ENCODE measurements at places on chromosomes 6 and 20.

DNA sequence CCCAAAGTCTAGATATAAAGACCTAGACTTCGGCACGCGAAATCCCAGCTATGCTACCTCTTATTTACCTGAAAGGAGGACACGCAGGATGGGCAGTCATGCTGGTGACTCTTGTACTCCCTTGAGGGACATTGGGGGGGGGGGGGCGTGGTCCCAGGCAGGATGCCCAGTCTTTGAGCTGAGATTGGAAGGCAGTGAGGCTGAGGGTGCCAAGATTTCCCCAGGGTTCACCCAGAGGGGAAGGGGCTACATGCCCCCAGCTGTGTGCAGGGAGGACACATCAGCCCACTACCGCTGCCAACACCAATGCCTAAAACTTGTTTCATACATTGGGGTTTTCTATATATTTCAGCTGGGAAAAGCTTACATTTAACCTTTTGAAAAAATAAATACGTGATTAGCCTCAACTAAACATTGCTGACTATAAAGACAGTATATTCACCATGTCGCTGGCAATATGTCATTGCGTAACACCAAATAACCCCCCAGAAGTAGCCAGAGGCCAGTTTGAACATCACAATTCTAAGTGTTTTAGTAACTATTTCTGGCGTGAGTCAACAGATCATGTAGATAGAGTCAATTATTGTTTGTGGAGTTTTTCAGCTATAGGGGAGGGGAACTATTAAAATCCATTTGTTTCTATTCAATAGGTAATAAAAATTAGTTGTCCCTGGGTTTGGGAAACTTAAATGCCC, 21.6 kb downstream of the MGME1 start:
- DNase-seq = no peak

DNA sequence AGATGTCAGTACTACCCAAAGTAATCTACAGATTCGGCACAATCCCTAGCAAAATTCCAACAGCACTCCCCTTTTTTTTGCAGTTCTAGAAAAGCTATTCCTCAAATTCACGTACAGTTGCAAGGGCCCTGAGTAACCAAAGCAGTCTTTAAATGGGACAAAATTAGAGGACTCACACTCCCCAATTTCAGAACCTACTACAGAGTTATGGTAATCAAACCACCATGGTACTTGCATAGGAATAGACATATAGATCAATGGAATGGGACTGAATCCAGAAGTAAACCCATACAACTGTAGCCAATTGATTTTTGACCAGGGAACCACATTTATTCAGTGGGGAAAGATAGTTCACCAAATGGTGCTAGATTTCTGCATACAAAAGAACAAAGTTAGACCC, 350.8 kb downstream of the CDKAL1 start:
- no peak for DNase-seq

DNA sequence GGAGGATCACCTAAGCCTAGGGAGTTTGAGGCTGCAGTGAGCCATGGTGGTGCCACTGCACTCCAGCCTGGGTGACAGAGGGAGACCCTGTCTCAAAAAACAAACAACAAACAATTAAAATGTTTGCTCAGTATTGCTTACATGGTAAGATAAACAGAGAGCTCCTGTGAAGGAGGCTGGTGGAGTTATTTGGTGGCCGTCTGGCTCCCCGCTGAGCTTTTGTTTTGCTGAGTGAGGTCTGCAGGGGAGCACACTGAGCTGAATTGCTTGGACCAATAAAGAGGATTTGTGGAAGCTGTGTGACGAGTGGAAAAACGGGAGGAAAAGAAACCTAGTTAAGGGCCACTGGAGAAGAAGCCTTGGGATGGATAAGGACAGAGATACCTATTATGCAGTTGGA, 41.1 kb upstream of the BMP6 start:
- DNase-seq = no peak

GRCh38 chr6:40963019-40963418, 76.0 kb downstream of the UNC5CL start:
- no peak for DNase-seq

DNA sequence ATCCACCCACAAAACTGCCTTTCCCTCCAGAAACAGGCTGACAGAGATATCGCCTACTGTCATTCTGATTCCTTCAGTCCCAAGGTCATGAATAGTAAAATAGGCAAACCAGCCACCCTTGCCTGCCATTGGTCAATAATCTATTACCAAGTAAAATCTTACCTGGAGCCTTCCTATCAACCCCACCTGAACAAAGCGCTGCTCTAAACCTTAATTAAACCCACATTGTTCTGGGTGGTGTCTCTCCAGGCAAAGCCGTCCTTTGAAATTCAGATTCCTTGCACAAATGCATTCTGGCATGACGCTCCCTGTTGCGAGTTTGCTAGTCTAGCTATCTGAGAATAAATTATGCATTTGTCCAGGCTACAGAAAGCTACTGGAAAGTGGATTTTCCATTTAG, 291.6 kb upstream of the ECI2 start:
- DNase-seq = no peak

DNA sequence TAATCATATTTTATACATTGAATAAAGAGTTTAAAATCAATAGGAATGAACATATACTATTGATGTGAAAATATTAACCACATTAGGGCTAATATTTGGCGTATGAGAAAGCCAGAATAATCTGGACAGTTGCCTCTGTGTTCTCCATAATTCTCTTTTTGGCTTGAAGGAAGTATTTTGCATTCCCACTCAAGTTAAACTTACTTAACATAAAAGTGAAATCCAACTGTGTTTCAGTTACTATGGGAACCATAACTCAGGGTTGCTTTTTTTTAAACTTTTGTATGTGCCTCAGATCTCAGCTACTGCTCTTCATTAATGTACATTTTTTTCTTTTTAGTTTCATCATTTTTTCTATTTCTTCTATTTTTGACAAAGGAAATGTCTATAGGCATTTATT, 479.8 kb downstream of the NKAIN2 start:
- DNase-seq = no peak

- no peak for DNase-seq
Measured at GRCh38 chr6:157090736-157091135, 232.6 kb downstream of the TMEM242 start.

DNA sequence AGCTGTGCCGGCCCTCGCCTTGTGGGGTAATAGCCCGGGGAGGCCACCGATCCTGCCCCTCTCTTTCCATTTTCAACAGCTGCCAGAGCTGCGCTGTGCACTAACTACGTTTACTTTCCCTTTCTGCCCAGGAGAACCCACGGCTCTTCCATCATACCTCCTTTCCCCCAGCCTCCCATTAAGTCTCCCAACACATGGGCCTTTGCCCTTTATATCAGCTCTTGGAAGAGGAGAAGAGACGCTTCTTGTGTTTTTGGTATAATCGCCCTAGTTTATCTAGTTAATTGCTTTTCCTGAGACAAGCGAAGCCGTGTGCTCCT, 637 bp downstream of the UBR2 start:
- DNase-seq = no peak

GRCh38 chr6:163398115-163398514, 16.4 kb upstream of the QKI start:
- no peak for DNase-seq

DNA sequence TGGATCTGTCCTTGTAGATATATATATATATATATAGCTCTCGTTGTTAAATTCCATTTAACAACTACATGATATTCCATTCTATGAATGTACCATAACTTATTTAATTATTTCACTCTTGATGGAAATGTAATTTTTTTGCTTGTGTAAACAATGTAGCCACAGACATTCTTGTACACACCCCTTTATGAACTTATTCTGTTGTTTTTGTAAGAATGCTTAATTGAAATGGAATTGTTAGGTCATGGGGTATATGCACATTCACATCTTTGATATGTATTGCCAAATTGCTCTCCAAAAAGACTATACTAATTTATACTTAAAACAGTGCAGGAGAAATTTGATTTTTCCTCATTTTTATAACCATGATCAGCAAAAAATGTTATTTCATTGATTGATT, 67.2 kb downstream of the MAP3K4 start:
- no peak for DNase-seq

DNA sequence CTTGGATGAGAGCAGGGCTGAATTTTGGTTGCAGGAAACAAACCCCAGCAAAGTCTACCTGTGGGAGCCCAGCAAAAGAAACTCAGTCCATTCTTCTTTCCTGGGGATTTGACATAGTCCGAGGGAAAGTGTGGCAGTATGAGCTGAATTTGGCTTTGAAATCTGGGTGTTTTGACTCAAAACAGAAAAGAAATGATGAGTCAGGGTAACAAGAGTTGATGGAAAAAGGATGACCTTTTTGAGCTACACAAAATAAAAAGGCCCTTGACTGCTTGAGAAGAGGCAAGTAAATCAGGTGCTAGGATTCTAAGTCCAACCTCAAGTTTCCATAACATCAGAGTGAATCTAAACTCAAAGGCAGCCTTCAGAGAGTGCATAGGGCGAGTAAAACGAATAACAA, 163.3 kb upstream of the BMP2 start:
- DNase-seq = no peak

GRCh38 chr6:42028234-42029061, 21.9 kb upstream of the TAF8 start:
- no peak for DNase-seq

GRCh38 chr6:25332655-25333071, 53.5 kb downstream of the CARMIL1 start:
- DNase-seq = no peak

DNA sequence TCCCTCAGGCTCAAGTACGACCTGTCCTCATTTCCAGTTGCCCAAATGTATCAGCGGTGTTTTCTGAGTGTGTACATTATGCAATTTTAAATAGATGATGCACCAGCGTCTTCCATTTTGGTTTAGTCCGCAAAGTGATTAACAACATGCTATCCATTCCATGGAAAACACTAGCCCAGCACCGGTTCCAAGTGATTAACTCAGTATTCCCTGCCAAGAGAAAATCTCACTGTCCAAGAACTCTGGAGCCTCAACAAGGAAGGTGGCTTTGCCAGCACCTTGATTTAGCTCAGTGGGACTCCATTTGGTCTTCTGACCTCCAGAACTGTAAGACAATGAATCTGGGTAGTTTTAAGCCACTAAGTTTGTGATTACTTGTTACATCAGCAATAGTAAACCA, 107.2 kb downstream of the FOXC1 start:
- DNase-seq = no peak

DNA sequence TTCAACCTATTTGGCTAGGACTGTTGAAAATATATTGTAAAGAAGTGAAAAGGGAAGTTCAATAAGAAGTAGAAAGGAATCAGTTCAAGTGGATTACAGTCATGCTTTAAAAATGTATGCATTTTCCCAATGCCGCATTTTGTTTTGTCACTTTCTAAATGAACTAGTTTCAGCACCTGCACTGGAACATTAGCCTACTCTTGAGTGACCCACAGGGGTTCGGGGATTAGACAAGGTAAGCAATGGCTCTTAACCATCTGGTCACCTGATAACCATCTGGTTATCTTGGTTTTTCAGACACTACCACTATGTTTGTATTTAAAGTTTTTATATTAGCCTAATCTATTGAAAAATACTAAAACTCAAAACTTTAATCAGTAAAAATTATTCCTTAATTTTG, 97.6 kb downstream of the CD164 start:
- DNase-seq = no peak

DNA sequence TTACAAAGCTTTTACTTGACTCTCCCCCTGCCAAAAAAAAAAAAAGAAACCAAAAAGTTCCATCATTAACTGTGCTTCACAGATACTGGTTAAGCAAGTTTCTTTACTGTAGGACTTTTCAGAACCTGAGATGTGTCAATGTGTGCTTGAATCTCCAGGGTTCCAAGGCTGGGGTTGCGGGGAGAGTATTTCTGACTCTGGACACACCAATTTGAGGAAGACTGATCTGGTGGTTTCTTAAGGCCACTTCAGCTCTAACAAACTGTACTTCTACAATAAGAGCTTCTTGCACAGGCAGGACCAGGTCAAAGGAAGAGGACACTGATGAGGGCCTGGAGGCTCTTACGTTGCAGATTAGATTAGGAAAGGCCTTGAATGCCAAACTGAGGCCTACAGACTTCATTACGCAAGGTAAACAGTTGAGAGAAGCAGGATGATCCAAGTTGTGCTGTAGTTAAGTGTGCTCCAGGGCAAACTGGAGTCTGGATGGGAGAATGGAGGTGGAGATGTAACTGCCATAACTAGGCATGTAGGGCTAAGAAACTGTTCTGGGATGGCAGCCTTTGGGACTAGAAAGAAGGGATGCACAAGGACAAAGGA, 24.4 kb downstream of the COMMD7 start:
- no peak for DNase-seq

DNA sequence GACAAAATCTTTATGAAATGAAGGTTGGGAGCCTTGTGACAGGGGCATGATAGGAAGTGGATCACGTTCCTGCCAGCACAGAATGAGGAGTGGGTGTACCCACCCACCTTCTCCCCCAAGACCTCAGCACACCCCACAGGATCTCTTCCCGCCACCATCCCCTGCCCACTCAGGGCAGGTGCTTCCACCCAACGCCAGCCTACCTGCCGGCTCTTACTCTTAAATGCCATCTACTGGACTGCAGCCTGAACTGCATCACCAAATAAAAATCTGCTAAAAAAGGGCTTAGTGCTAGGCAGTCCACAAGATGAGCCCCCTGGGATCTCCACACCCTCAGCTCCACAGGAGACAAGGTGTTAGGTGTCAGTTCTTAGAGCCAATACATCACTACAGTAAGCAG, 20.6 kb downstream of the DTNBP1 start:
- no peak for DNase-seq

GRCh38 chr6:90173262-90173925, 123.2 kb downstream of the BACH2 start:
- DNase-seq = no peak

GRCh38 chr20:58633161-58634053, 17.7 kb upstream of the STX16 start:
- no peak for DNase-seq

- no peak for DNase-seq
Measured at GRCh38 chr6:63821442-63821841, 185.8 kb downstream of the PHF3 start.

- DNase-seq = no peak
Measured at GRCh38 chr6:130742131-130742681, 85.0 kb upstream of the SMLR1 start.

- DNase-seq = no peak
Measured at GRCh38 chr6:41996997-41997396, 53.3 kb upstream of the TAF8 start.

DNA sequence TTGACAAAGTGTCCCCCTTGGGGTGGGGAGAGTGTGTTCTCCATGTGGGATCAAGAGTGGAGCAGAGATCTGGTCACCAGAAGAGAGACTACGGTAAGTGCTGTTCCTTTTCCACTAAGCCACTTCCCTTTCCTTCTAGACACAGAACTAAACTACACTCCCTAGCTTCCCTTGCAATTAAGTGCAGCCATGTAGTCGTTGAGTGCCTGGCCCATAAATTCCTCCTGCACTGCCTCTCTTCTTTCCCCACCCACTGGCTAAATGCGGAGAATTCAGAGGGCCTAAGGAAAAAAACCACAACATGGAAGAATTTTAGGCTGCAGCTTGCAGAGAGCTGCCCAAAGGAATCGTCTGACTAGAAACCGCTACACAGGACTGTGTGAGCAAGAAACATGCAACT, 1.5 kb downstream of the WDR27 start:
- no peak for DNase-seq
